ENCODE measurements at places on chromosomes 3 and 15. TPM values are rescaled to one million over a fixed set of nuclear protein-coding genes. Genes with fewer than 3 reads are reported as not detected.

DNAJC19 gene
- total RNA-seq, result 59.7 TPM

FNDC3B gene
- 18.2 TPM for total RNA-seq

WDR76 gene
- total RNA-seq, result 17.2 TPM

AMOTL2 gene
- total RNA-seq, result 0.23 TPM

TMEM212 gene
- total RNA-seq, result not detected

P2RY14 gene
- 1.3 TPM for total RNA-seq

C2CD4A gene
- not detected for total RNA-seq

DOCK3 gene
- total RNA-seq, result 2.5 TPM

DUT gene
- 127 TPM for total RNA-seq

SNURF gene
- total RNA-seq, result 32.9 TPM

CRABP1 gene
- total RNA-seq, result not detected

ENTPD3 gene
- not detected for total RNA-seq

CLDN18 gene
- not detected for total RNA-seq

FANCD2OS gene
- total RNA-seq, result not detected

CCR2 gene
- 18.4 TPM for total RNA-seq

ADAMTSL3 gene
- total RNA-seq, result not detected

BMF gene
- total RNA-seq, result 13.7 TPM

ZIC4 gene
- not detected for total RNA-seq

DPPA2 gene
- total RNA-seq, result not detected

TMEM158 gene
- not detected for total RNA-seq

FAM81A gene
- not detected for total RNA-seq

MESP2 gene
- not detected for total RNA-seq

PXYLP1 gene
- total RNA-seq, result 22.6 TPM

MAN2A2 gene
- 126 TPM for total RNA-seq

ADIPOQ gene
- not detected for total RNA-seq

CMTM6 gene
- total RNA-seq, result 30.3 TPM

KNSTRN gene
- total RNA-seq, result 6.8 TPM

VGLL3 gene
- total RNA-seq, result not detected

CPEB1 gene
- 0.17 TPM for total RNA-seq

ATP10A gene
- 48.2 TPM for total RNA-seq

FMN1 gene
- total RNA-seq, result 0.84 TPM

MUC20 gene
- total RNA-seq, result 9.9 TPM

GABRR3 gene
- not detected for total RNA-seq

HTR3E gene
- total RNA-seq, result not detected

TBC1D5 gene
- total RNA-seq, result 52.2 TPM

ATR gene
- total RNA-seq, result 42.3 TPM

ALDH1L1 gene
- not detected for total RNA-seq

CAPN3 gene
- 25.0 TPM for total RNA-seq

ZXDC gene
- total RNA-seq, result 58.2 TPM

MYLK gene
- not detected for total RNA-seq

ANKRD63 gene
- not detected for total RNA-seq

SLC24A5 gene
- total RNA-seq, result not detected

SPRED1 gene
- total RNA-seq, result 0.49 TPM

RPP25 gene
- 2.6 TPM for total RNA-seq

PIERCE2 gene
- not detected for total RNA-seq

GOLGA8T gene
- not detected for total RNA-seq

C3orf20 gene
- 0.38 TPM for total RNA-seq

CD200 gene
- total RNA-seq, result 0.93 TPM

GOLGA8S gene
- total RNA-seq, result 0.35 TPM

EIF2B5 gene
- 82.3 TPM for total RNA-seq

FES gene
- 3.0 TPM for total RNA-seq

GP5 gene
- 3.8 TPM for total RNA-seq

LSAMP gene
- total RNA-seq, result not detected

STRIT1 gene
- total RNA-seq, result not detected

All from CD4-positive, alpha-beta memory T cell (primary cell).